NCI-H774 (cell line): ENCODE measurements at places on chromosomes 2 and 18.

DNA sequence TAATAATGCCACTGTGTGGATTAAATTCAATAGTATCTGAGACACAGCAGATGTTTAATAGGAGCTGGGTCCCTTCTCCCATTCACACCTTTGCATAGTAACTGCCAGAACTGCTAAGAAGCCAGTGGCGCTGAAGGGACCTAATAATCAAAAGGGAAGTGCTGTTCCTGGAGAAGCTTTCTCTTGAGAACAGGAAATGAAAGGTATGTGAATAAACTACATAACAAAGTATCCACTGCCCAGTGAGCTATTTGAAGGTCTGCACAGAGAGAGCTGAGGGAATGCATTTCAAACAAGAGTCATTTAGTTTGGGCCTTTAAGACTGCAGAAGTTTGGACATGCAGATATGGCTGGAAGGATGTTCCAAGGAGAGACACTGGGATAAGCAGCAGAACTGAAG, 56.1 kb upstream of the KIDINS220 start:
- DNase-seq: no peak

DNA sequence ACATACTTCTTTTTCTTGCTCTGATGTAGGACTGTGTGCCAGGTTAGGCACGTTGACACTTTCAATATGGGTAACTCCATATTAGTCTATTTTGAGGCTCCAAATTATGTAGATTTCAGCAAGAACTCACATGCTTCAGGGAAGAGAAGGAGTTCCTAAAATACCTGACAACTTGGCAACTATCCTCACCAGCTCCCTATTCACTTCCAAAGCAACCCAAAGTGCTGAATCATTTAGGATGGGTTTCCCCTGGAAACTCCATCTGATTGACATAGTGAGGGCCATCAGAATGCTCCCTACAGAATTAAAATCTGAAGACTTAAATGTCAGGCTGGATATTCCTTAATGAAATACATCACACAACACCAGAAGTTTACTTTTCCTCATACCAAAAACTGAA, 32.5 kb upstream of the NFU1 start:
- DNase-seq: no peak

GRCh38 chr2:217193431-217194340, 333.8 kb upstream of the TNP1 start:
- DNase-seq: no peak

- DNase-seq: no peak
Observed at GRCh38 chr2:71720283-71720560, 266.9 kb downstream of the DYSF start.

- DNase-seq: no peak
Observed at GRCh38 chr2:223797811-223798721, 39.3 kb downstream of the AP1S3 start.

DNA sequence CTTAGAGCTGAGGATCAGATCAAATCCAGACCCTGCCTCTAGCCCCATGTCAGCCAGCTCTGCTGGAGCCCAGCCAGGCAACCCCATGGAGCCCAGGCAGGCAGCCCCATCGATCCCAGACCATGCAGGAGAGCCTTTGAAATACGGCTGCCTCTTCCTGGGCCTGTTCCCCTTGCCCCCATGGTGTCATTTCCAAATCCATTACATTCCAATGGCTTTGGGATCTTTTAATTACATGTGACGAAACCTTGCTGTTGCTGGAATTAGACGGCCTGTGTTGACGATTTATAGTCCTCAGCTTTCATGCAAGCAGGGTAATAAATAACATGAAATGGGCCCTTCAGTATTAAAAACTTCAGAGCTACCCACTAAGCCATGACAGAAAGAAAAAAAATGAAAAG, 75.8 kb upstream of the SLC14A2 start:
- no peak for DNase-seq

- no peak for DNase-seq
Observed at GRCh38 chr2:152738438-152738837, 20.0 kb downstream of the ARL6IP6 start.

DNA sequence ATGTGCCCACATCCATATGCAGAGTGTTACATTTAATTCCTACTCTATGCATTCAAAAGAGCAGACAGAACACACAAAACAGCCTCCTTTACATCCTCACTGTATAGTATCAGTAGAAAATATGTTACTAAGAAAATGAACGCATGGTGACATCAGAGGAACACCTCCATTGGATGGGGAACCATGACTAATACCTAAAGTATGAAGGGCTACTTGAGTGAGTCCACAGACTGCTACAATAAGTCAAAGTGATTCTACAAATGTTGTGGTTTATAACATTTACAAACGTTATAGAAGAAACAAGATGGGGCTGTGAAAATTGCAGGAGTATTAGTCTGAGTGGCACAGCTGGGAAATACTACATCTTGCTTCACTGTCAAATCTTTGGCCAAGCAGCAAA, 1830.9 kb upstream of the PIK3C3 start:
- DNase-seq: no peak

DNA sequence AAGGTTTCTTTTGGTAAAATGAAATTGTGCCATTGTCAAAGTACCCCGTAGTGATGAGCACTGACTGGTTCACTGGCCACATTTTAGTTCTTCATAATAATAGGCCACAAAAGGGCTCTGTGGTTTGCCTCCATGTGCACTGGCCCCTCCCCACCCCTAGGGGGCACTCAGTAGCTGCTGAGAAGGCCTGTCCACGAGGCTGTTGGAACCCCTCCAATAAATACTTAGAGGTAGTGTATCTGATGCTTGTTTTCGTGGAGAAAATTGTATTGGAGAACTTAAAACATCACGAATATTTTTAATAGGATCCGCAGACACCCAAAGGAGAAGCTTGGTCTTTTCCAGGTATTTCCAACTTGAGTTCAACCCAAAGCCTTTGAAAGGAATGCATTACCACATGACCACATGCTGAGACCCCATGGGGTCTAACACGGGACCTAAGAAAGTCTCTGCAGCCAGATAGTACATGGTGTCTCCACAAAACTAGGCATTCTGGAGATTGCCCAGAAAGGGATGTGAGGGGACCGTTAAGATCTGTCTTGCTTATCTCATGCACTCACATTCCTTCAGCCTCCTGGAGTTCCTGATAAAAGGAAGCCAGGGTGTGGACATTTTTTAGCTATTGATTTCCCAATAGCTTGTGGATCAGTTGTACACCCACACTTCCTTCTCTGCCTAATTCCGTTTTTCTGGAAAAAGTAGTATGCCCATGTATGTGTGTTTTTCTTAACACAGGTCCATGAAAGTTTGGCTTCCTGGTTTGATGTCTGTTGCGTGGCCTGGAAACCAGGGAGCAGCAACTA, 28.5 kb upstream of the NOSTRIN start:
- DNase-seq: no peak

- no peak for DNase-seq
Observed at GRCh38 chr18:24274837-24275236, 122.8 kb downstream of the OSBPL1A start.

GRCh38 chr2:200077210-200077650, 121.8 kb downstream of the MAIP1 start:
- DNase-seq: peak; percentile 43

DNA sequence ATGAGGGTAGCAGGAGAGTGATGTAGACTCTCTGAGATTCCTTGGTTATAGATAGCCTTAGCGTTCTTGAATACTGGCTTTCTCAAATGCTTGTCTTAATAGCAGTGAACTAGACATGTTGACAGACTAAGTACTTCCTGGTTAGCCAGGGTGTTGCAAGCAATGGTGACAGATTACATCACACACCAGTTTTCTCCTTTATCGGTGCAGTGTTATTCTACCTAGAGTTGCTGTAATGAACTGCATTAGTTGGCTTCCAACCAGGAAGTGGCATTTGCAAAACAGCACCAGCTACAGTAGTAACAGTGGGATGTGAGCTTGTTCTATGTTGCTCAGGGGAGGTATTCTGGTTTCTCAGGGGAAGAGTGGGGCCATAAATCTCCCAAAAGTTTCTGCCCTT, 582.2 kb upstream of the DDX18 start:
- no peak for DNase-seq

DNA sequence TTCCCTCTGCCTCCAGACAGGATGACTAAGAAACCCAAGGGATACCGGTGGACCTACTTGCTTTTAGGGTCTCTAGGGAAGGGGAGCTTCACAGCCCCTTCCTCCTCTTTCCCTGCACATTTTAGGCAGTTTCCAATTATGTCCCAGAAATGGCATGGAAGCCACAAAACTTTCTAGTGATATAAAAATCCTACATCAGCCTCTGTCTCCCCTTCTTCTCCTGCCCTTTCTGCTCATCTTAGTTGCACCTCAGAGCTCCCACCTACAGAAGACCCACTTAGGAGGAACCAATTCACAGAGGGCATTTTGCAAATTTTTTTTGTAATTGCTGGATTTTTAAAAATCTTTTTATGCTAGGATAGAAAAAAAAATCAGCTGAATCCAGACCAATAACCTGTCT, 263.1 kb downstream of the TNS1 start:
- DNase-seq: no peak

GRCh38 chr2:46827274-46828134, 88.1 kb downstream of the MCFD2 start:
- DNase-seq: no peak

DNA sequence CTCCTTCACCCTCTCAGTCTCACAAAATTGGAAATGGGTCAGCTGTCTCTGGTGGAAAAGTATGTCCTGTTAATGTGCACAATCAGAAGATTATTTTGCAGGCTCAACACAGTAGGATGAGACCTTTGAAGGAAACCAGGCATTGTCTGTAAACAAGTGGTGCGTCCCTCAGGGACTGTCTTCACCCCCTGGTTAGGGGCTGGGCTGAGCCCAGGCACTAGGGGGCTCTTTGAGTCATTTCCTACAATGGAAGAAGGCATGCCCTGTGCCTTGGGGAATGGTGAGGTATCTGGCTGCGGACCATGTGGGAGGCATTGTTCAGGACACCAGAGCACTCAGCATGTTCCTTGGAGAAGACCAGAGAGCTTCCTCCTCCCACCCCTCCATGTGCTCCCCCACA, 26.8 kb downstream of the PKDCC start:
- DNase-seq: no peak

- DNase-seq: no peak
Observed at GRCh38 chr18:26487437-26487836, 60.9 kb downstream of the KCTD1 start.

- DNase-seq: no peak
Observed at GRCh38 chr2:43460611-43461365, 135.1 kb downstream of the THADA start.

DNA sequence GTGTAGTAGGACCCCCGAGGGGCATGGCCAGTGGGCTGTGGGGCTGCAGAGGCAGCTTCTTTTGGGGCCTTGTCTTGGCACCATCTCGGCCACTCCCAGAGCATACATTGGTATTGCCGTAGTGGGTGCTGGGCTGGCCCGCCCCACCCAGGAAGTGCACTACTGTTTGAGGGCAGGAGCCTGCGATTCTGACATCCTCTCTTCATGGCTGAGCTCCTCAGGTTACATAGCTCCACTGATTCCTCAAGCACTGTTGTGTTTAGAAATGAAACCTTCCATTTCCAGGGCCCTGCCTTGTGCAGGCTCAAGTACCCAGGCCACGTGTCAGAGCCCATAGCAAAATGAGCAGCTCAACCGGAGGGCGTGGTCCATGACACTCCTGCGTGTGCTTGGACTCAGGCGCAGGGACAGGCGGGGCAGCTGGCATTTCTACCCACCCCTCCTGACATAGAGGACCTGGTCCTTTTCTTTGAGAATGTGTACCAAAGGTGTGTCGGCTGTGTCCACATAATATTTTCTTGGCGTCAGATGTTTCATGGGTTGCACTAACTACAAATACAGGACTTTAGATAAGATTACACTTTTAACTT, 67.9 kb downstream of the DGKD start:
- DNase-seq: no peak

GRCh38 chr18:993560-993959, 88.9 kb downstream of the ADCYAP1 start:
- DNase-seq: no peak
